ENCODE measurements at places on chromosomes 5 and 9.

GRCh38 chr5:128009403-128009802 is 74.2 kb upstream of the SLC12A2 start:
- DNase-seq = no peak

GRCh38 chr9:94945197-94946144 is 219.0 kb downstream of the AOPEP start:
- DNase-seq = no peak

- no peak for DNase-seq
Measured at GRCh38 chr5:149489605-149490037, 61.6 kb downstream of the CSNK1A1 start.

DNA sequence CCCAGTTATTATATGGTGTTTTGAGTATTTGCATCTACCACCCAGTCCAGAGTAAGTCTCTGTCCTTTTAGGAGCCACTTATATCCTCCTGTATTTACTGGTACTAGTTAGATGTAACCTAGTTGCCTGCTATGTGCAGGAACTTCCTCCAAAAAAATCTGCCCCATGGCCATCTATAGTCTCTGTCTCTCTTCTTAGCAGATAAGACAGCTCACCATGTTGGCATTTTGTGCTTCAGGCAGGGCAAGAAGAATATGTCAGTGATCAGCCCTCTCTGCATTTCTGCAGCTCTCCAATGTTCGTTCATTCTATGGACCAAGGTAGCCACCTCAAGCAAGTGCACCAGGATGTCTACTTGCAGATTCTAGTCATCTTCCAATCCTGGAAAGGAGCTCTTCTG is 446.5 kb downstream of the TLE1 start:
- DNase-seq = no peak

GRCh38 chr5:61995486-61995885 is 310.5 kb upstream of the KIF2A start:
- no peak for DNase-seq

DNA sequence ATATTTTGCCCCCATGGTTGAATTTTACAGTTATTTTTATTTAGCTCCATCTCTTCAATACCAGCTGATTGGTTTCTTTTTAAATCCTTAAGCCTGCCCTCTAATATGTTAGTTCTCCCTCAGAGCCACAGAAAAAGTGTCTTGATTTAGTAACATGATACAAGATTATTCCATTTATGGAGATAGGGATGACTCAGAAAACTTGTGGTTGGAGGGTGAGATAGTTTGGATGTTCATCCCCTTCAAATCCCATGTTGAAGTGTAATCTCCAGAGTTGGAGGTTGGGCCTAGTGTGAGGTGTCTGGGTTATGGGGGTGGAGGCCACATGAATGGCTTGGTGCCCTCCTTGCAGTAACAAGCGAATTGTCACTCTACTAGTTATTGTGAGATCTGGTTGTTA is 115.7 kb downstream of the FBXO38 start:
- DNase-seq = no peak

DNA sequence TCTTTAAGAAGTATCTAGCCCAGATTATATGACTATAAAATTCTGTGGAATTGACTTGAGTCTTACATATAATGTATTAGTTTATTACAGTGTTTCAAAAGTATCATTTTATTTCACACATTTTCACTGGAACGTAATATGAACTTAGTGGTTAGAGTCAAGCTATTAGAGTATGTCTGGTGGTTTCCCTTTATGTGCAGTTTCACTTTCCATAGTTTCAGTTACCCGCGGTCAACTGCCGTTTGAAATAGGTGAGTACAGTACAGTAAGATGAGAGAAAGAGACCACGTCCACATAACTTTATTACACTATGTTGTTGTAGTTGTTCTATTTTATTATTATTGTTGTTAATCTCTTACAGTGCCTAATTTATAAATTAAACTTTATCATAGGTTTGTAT is 50.5 kb downstream of the COMMD10 start:
- no peak for DNase-seq

- no peak for DNase-seq
Measured at GRCh38 chr9:35606138-35606504, 1.1 kb downstream of the TESK1 start.

DNA sequence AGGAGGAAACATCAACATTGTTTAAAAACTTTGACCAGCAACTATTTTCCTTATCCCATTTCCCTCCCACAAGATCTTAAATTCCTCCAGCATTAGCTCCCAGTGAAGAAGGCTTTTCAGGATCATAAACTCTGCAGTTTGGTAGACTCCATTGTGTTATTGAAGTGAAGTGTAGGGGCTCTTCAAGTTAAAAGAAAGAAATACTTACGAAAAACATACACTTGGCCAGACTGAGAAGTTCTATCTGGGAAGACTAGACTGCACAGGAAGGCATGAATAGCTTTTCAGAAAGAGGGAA is 22.3 kb downstream of the LIFR start:
- DNase-seq = no peak

DNA sequence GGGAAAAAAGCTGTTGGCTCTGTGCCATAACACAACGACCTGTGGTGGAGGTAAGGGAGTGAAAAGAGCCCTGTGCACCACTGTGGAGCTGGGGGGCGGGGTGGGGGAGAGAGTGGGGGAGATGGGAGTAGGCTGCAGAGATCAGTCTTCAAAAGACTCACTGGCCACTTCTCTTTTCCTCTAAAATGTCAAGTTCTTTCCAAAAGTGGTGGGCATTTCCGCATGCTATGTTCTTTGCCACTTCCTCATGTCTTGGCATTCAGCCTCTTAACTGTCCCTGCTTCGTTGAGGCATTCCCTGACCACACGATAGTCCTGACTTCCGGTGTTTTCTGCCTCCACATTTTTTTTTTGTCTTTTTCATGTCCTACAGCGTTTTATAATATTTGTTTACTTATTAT is 2.4 kb upstream of the PPP2R2B start:
- no peak for DNase-seq

GRCh38 chr5:159096243-159096923 is 3.3 kb downstream of the EBF1 start:
- DNase-seq = no peak

GRCh38 chr5:91007780-91008402 is 375.2 kb downstream of the ARRDC3 start:
- DNase-seq = no peak

- DNase-seq = no peak
Measured at GRCh38 chr5:9156282-9156681, 389.6 kb downstream of the SEMA5A start.

DNA sequence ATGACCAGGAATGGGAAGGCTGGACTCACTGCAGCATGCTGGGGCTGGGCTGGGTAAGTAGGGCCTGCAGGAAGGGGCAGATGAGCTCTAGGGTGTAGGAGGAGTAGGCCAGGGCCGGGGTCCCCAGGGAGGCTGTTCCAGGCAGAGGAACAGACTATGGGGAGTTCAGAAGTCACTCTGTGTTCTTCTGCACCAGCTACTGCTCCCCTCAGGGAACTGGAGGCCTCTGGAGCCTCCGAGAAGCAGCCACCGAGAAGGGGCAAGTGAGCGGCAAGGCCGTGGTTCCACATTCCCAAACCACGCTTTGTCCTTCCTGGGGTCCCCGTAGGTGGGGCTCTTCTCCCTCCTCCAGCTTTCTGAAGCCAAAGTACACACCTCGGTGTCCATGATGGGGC is 8.4 kb upstream of the SLC2A6 start:
- no peak for DNase-seq

DNA sequence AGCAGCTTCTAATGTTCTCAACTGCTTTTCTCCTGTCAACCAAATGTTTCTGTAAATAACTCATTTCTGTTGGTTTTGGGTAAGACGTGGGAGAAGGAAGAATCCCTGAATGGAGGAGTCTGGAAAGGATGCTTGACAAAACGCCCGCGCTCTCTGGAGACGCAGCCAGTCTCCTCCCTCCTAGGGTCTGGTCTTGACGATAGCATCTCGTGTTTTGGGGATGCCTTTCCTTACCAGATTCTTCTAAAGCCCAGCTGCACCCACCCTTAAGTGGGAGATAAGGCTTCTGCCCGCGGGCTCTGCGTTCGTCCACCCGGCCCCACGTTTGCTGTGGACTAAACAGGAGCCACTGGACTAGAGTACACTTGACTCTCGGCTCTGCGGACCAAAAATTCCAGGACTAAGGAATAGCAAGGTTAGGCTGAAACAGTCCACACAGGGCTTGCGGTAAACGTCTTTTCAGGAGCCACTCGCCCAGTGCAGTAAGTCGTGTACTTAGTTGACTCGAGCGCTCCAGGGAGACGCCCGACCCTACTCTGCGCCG is 491 bp upstream of the CTSL start:
- no peak for DNase-seq

DNA sequence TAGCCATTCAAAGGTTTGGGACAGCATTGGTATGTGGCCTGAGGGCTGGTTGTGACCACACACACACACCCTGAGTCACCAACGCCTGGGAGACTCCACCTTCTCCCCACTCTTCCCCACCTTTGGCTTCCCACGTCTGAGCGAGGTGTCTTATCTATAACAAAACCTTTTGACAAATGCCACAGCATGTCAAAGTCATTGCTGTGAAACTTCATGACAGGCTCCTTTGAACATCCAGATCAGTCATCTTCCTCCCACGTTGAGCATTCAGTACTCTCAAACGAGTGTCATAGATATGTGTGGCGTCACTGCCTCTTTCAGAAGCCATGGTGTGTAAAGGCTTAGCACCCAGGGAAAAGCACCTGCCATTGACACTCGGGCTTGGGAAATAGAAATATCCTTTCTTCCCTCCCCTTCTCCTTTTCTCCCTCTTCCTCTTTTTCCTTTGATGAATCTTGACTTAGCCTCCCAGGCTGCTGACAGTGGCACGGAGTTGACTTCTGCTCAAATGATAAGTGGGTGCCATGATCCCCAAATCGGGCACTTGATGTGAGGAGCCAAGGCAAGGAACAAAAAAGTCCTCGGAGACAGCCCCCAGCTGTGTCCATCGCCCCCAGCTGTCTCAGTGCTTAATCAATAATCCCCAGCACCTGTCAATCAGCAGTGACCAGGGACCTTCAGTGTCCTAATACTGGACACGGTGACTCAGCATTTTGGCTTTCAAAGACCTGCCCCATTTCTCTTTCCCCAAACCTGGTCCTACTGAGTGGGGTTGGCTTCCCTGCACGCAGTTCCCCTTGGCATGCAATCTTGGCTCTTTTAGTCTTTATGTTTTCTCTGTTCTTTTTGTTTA is 114.8 kb downstream of the FGF18 start:
- DNase-seq = no peak

GRCh38 chr5:136064510-136064909 is 35.7 kb downstream of the TGFBI start:
- no peak for DNase-seq

GRCh38 chr9:22374051-22374450 is 72.6 kb upstream of the DMRTA1 start:
- no peak for DNase-seq

GRCh38 chr5:71652803-71653543 is 65.8 kb downstream of the MCCC2 start:
- no peak for DNase-seq

GRCh38 chr5:14483504-14484157 is 98.0 kb upstream of the OTULINL start:
- DNase-seq = no peak

DNA sequence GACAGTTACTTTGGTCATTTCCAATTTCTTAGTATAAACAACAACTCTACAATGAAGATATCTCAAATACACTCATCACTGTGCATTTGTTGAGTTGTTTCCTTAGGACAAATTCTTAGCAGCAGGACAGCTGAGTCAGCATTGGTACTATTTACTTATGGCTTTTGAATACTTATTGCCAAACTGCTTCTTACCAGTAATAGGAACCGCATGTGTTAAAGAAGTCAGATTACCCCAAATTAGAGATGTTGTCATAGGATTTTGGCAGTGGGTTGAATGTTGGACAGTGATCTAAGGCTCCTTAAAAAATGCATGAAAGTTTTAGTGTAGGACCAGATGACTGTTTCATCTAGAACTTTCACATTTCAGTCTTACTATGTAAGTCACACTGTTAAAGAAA is 280.1 kb upstream of the DMRT1 start:
- DNase-seq = no peak

DNA sequence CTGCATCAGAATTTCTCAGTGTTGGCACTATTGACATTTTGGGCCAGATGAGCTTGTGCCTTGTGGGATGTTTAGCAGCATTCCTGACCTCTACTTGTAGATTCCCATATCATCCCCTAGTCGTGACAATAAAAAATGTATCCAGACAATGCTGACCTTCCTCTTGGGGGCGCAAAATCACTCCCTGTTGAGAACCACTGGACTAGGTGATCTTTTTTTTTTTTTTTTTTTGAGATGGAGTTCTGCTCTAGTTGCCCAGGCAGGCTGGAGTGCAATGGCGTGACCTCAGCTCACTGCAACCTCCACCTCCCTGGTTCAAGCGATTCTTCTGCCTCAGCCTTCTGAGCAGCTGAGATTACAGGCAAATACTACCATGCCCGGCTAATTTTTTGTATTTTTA is 22.6 kb downstream of the STXBP1 start:
- no peak for DNase-seq

GRCh38 chr9:11794984-11795383 is 898.2 kb upstream of the TYRP1 start:
- no peak for DNase-seq

GRCh38 chr5:122849771-122850170 is 4.4 kb downstream of the SNX24 start:
- DNase-seq = no peak

- no peak for DNase-seq
Measured at GRCh38 chr9:6829027-6829426, 71.3 kb downstream of the KDM4C start.

GRCh38 chr5:152104211-152104610 is 179.6 kb upstream of the GLRA1 start:
- DNase-seq = no peak

GRCh38 chr5:154276973-154277331 is 86.4 kb downstream of the GALNT10 start:
- DNase-seq = no peak

DNA sequence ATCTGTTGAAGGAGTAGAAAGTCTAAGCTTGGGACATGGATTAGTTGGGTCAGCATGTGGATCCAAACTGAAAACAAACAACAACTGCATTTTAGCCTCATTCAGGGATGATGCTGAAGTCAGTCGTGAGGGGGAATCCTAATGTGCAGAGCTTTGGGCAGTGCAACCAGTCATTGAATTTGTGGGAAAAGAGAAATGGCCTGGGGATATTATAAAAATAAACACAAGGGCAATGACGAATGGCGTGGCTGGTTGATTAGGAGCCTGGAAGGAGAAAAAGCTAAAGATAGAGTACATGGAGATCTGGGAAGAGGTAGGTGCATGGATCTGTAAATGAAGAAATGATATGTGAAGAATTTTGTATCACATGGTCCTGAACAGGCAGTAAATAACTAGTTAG is 477.6 kb downstream of the TLE1 start:
- DNase-seq = no peak

- DNase-seq = no peak
Measured at GRCh38 chr5:109199799-109200620, 209.8 kb downstream of the PJA2 start.

DNA sequence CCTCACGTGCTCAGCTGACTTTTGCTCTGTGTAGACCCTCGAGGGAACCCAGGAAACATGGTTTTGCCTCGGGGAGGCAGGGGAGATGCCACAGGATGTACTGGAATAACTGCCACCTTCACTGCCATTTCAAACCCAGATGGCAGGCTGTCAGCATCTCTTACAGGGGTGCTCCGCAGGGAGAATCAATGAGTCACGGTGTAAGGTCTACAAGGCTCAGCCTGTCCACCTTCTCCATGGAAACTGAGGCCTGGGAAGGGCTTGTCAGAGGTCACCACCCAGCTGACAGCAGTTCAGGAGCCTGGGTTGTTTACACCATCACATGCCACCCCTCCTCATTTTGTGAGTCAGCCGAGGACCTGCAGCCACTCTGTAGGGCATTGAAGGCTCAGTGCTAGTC is 30.8 kb downstream of the DAB2IP start:
- DNase-seq = no peak
